ENCODE measurements at places on chromosomes 6 and 20.

DNA sequence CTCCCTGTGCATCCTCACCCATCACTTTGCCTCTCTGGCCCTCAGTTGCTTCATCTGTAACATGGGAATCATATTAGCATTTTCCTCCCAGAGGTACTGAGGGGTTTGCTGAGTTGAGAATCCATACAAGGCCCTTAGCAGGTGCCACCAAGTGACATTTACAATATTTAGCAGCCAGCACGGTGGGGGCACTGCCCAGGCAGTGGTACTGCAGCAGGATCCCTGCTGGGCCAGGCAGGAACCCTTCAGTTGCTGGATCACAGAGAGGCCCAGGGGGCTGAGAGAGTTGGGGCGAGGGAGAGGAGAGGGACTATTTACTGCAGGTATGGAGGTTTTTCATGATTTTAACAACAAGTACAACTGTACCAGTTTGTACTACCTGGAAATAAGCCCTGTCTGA lies 65.9 kb downstream of the CDH22 start:
- DNase-seq, result no peak

DNA sequence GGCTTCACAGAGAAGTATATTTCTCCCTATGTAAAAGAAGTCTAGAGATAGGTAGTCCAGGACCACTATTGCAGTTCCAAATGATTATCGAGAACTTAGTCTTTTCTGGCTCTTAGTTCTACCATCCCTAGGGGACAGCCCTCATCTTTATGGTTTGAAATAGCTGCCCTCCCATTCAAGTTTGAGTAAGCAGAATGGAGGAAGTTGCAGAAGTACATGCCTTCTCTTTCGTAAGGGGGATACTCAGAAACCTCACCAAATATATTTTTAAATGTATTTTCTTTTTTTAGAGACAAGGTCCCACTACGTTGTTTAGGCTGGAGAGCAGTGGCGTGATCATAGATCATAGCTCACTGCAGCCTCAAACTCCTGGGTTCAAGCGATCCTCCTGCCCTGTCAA lies 236.8 kb upstream of the RREB1 start:
- no peak for DNase-seq

DNA sequence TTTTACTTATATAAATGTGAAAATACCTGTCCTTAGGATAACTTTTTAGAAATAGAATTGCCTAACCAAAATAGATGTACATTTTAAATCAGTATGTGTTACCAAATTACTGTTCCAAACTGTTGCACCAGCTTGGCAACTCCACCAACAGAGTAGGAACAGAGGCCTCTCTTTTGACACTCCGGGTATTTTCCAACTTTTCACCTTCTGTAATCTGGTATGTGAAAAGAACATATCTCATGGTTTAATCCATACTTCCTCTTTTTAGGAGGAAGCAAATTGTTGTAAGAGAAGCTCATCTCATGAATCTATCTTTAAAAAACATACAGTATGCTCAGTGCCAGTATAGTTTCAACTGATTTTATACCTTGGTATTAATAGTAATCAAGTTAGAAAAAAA lies 24.9 kb downstream of the RNF144B start:
- DNase-seq, result no peak

DNA sequence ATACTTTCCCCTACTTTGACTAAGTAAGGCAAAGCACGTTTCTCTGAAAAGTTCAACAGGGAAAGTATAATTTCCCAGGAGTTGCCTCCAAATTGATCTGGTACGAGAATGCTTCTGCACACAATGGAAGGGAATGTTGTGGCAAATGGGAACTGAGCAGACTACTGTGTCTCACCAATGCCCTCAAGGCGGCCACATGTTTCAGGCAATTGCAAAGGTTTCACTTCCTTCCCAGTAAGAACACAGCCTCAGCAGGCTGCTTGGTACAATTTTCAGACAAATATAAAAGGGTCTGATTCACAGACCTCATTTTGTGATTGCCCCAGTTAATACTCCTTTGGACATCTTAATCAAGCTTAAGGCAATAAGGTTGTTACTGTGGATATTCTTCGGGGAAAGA lies 71.2 kb downstream of the KIAA0319 start:
- DNase-seq, result no peak

GRCh38 chr20:58716476-58717277 lies 24.1 kb downstream of the NPEPL1 start:
- no peak for DNase-seq

DNA sequence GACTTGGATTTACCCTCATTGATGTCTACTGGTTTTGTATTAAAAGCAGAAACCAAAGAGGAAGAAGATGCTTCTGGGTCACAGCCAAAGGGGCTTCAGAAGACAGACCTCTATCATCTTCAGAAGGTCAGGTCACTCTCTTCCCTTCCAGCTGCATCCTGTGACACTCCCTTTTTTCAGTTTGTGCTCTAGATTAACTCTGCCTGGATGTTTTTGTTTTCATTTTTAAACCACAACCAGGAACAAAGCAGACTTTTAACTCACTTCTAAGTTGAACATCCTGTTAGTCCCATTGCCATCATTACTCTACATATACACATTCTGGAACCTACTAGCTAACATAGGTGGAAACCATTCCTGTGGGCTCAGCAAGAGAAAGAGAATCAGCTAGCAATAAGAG lies 45.2 kb downstream of the AKIRIN2 start:
- DNase-seq, result no peak

DNA sequence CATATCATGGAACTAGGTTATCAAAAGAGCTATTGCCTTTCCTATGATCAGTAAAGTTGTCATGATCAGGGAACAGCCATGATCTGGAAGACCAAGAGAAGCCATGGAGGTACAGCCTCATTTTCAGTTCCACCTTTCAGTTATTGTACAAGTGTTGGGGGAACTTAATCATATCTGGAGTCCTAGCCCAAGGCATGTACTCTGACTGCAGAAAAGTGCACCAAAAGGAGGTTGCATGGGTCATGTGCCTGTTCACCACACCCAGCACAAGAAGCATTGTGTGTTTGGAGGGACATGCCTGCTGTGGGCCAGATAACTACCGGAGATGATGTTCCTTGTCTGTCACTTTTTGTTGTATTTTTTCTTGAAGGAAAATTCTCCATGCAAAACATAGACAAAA lies 185.8 kb upstream of the MAN1A1 start:
- DNase-seq, result no peak

- no peak for DNase-seq
These were observed 1.4 kb upstream of the DAAM2 start for GRCh38 chr6:39790772-39791171.

DNA sequence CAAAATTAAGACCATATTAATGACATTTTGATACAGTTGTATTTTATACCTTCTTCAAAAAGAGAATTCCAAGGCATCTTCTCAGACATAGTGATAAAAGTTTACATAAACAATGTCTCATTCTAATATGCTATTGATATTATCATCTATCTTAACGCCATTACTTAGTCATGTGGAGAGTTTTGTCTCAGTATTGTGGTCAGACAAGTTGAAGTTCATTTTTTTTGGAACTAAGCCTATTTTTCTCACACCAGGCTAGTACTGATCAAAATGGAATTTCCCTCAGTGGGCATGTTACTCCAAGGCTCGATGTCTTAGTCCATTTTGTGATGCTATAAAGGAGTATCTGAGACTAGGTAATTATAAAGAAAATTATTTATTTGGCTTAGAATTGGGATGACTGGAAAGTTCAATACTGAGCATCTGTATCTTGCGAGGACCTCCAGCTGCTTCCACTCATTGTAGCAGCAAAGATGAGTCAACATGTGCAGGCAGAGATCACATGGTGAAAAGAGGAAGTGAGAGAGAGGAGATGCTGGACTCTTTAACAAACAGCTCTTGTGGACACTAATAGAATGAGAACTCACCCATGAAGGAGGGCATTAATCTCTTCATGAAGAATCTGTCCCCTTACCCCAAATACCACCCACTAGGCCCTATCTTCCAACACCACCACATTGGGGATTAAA lies 825.5 kb upstream of the MANEA start:
- DNase-seq, result no peak

- no peak for DNase-seq
These were observed 6.5 kb downstream of the PHIP start for GRCh38 chr6:79071547-79071946.

DNA sequence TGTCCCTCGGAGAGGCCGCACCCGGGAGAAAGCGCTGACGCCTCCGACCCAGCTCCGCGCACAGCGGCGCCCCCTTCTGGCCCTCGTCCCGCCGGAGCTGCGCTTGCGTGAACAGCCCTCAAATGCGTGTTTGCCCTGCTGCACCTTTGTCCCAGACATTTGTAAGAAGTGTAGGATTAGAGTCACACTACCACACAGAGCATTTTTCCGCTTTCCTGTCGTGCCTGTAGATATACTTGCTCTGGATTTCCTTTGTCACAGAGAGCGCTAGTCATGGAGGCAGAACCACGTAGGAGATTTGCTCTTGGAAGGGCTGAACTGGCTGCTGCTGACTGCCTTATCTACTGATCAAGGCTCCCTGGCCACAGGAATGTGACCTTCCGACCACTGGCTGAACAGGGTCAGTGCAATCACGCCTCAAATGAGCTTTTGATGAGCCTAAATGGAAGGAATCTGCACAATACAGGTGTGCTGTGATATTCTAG lies 62.3 kb downstream of the PAX1 start:
- no peak for DNase-seq

DNA sequence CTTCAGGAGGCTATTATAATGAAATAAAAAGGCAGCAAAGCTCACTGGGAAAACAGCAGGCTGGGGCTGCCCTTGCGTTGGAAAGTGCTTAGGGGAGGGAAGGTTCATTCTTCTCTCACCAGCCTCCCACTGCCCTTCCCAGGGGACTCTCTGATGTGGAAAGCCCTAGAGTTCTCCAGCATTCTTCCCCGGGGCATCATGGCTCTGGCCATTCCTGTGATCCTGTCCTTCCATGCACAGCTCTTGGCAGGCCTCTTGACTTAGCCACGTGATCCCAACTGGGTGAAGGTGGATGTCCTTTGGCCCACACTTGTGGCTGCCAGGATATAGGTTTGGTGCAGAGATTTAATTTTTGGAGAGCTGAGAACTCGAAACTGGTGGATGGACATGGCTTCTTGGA lies 58.0 kb upstream of the ZNF831 start:
- DNase-seq, result no peak

DNA sequence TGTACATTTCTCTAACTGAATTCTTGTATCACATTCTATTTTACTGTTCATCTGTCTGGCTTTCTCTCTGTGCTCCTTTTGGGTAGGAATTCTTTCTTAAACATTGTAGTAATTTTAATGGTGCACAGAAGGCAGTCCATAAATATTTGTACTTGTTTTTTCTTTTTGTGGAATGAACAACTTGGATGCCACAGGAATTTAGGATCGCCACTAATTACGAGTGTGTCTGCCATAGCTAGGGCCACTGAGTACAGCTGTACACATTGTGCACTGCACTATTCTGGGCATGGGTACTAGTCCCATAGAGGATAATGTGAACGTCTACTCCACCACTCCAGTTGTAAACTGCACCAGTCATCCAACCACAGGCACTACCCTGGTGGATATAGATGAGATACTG lies 39.3 kb upstream of the TMEM200A start:
- DNase-seq, result no peak

- no peak for DNase-seq
These were observed 976.1 kb upstream of the MAP3K7 start for GRCh38 chr6:91562955-91563354.

DNA sequence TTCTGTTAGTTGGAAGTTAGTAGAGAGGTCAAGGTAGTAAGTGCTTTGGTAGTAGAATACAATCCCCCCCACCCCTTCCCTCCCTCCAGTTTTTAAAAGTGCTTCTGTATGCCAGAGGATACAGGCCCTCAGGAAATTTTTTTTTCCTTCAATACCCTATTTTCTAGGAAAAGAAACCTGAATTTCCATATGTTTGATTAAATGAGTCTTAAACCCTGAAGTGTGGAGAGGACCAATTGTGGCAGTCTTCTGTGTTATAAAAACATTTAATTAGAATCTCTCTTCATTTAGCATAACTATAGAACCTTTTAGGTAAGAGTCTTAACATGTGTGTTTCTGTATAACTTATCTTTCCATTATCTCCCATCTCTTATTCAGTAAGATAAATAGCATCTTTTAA lies 59.5 kb downstream of the ZNF292 start:
- DNase-seq, result no peak

- DNase-seq, result no peak
These were observed 71.1 kb downstream of the HDDC2 start for GRCh38 chr6:125230674-125231073.

- DNase-seq, result no peak
These were observed 10.4 kb downstream of the CD40 start for GRCh38 chr20:46128310-46129151.

- DNase-seq, result no peak
These were observed 237.6 kb upstream of the AFDN start for GRCh38 chr6:167588920-167589614.

GRCh38 chr6:161671117-161671516 lies 397.3 kb upstream of the AGPAT4 start:
- no peak for DNase-seq
